ENCODE measurements at places on chromosomes 11 and 22. TPM values are rescaled to one million over a fixed set of nuclear protein-coding genes. Genes with fewer than 3 reads are reported as not detected.

GRCh38 chr22:24973872-24974271 is 21.4 kb downstream of the KIAA1671 start:
- DNase-seq = no peak
- no peak overlapping the region for H3K4me3 ChIP-seq
- peaks cover 4% of the 10 kb centered on the region for H3K4me1 ChIP-seq
- H3K27me3 ChIP-seq = peaks cover 11% of the 10 kb centered on the region
- H3K36me3 ChIP-seq = no peaks in the 10 kb centered on the region

The MMP12 gene
- not detected for total RNA-seq

DNA sequence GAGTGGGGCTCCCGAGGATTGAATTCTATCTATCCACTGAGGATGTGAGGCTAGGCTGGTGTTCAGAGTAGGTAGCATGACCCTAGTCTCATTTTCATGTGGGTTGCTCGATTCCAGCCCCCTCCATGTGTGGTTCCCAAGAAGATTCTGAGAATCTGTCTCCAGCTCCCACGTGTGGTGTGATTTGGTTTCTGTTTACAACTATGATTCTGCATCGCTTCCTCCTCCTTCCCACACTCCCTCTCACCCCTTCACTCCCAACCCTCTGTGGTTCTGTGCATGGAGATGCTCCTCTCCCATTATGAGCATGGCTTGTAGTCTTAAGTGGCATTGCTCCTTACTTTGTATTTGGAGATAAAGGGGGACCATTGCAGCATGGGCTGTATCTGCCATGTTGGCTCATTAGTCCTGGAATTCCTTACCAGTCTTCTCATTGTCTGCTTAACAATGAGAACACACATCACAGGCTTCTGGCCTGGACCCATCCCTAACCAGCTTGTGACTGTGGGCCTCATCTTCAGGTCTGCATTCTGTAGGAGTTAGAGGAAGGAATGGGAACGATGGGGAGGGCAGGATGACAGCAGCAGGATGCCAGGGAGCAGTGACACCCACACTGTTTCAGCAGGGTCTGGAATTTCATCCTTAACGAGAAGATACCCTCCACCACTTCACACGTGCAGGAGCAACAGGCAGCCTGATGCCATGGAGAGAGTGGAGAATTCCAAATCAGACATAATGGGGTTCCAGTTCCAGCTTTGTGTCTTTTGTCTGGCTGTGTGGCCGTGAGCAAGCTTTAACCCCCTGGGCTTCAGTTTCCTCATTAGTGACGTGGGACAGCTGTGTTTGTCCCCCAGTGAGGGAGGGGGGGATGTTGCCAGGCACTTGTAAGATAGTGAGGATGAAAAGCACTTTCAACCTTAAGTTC is 86.0 kb downstream of the CCDC81 start:
- DNase-seq = no peak
- H3K4me1 ChIP-seq = peaks cover 32% of the 10 kb centered on the region
- no peaks in the 10 kb centered on the region for H3K27me3 ChIP-seq
- peak overlapping the region; percentile 52 for H3K27ac ChIP-seq

The GTSE1 gene
- total RNA-seq = 40.8 TPM

DNA sequence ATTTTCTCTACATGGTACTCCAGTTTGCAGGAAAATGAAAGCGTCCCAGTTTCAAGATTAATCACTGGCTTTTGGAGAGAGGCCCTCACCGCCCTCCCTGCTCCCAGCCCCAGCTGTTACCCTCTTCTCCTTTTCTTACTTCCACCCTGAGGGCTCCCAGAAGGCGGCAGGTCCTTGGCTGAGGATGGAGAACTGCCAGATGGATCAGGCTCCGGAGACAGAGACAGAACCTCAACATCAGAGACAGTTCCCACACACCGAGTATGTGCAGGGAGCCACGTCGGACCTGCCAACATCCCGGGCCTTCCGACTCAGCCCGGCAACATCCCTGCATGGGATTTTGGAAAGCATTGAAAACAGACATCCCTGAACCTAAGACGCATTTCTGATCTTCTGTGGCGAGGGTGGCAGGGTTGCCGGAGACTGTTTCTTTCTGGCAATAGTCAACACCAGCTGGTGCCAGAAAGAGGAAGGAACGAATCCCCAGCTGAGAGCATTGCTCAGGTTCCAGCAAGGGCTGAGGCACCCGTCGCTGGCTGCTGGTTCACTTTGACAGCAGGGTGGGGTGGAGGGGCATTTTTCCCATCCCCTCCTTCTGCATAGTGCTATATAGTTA is 467.1 kb downstream of the MIAT start:
- H3K4me1 ChIP-seq = no peaks in the 10 kb centered on the region
- DNase-seq = no peak
- H3K36me3 ChIP-seq = no peaks in the 10 kb centered on the region
- peaks cover 15% of the 10 kb centered on the region for H3K27me3 ChIP-seq
- H3K27ac ChIP-seq = no peak overlapping the region

GRCh38 chr11:19598456-19598855 is 114.2 kb upstream of the NAV2 start:
- no peak overlapping the region for H3K4me3 ChIP-seq
- H3K36me3 ChIP-seq = no peaks in the 10 kb centered on the region
- no peak for DNase-seq
- no peak overlapping the region for H3K27ac ChIP-seq
- no peaks in the 10 kb centered on the region for H3K4me1 ChIP-seq

Measured in activated CD4-positive, alpha-beta T cell treated with anti-CD3 and anti-CD28 coated beads, Interleukin-2, amount 10 ng/mL, durations not matched to agents 24 days and 14 days (primary cell).